Dermis microvascular lymphatic vessel endothelial cell (primary cell): ENCODE measurements at places on chromosomes 4 and X. TPM values are rescaled to one million over a fixed set of nuclear protein-coding genes. Genes with fewer than 3 reads are reported as not detected.

DNA sequence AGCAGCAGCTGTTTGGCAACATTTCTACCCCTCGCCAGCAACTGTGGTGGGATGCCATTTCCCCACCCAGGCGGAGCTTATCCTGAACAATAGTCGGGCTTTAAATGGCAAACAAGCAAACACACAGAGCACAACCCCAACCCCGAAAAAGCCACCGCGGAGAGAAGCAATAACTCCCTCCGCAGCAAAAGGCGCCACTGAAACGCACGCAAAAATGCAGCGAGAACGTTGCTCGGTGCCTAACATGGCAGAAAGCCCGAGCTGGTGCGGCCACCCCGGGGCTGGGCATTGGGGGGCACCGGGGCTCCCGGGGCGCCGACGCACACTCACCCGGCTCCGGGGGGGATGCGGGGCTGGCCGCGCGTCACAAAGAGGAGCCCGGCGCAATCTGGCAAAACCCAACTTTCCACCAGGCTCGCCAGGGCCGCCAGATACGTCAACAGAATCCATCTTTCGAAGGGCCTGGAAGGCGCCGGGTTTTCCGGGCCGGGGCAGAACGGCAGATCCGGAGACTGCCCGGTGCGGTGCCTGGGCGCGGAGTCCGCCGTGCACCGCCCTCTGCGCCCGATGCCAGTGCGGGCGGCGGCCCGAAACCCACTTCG is 818 bp downstream of the RAI2 start:
- no peak for DNase-seq

DNA sequence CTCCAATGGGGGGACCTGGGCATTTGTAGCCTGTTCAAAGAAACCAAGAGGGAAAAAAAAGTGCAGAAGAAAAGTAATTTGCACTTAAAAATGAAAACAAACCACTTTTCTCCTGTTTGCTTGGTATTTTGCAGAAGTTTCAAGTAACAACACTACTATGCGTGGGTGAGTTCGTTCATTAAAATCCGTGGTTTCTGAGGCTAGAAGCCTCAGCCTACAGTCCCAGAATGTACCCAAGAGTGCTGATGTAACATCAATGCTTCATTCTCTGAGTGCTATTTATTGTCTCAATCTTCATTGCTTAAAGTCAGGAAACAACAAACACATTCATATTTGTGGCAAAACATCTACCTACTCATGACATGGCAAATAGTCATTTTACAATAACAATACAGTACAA is 29.2 kb downstream of the LGI2 start:
- DNase-seq, result no peak

DNA sequence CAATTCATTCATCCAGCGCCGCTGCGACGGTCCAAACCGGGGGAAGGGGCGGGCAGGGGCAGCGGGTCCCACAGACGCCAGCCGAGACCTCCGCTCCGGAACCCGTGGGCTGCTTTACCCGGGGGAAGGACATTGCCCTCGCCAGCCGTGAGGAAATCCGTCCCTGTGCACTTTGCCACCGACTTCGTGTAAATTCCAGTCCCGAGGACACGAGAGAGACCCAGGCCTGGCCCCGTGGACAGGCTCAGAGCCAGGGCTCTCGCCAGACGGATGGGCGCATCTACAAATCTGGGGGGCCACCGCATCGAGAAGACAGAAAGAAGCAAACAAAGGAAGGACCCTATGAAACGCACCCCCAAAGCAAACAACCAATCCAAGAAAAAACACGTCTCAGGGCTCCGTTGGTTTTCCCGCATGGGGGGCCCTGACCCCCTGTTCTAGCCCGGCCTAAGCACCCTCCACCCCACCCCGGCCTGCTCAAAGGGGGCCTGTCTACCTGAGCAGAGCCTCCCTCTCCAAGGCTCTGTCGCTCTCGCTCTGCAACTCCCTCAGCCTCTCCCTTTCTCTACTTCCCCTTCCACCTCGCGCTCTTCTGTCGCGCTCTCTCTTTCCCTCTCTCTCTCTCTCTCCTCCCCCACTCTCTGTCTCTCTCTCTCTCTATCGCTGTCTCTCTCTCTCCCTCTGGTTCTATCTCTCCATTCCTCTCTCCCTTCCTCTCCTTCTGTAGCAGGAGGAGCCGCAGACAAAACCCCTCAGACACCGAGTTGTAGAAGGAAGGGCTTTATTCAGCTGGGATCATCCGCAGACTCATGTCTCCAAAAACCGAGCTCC is 11.3 kb downstream of the FRG2 start:
- DNase-seq, result no peak

DNA sequence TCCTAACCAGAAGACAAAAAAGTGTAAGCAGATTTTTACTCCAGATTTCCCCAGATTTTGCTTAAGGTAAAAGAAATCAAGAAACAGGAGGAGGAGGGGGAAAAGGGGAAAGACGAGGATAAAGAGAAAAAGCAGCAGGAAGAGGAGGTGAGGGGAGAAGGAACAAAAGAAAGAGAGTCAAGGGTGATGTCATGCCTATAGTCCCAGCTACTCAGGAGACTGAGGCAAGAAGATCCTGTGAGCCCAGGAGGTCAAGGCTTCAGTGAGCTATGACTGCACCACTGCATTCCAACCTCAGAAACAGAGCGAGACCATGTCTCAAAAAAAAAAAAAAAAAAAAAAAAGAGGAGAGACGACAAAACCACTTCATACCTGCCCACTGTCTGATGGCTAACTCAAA is 12.0 kb upstream of the PKD2 start:
- DNase-seq, result no peak

- DNase-seq, result peak; percentile 43
Measured at GRCh38 chr4:80197601-80198440, 518 bp downstream of the PRDM8 start.

DNA sequence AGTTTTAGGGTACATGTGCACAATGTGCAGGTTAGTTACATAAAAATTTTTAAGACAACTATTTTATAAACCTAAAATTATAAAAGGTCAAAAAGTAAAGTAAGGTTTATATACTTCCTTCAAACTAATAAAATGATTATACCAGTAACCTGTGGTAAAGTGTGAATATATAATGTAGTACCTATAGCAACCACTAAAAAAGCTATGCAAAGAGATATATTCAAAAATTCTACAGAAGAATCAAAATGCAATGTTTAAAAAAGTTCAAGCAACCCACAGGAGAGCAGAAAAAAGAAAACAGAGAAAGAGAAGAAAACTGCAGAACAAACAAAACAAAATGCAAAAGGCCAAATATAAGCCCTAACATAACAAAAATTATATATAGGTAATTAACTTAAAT is 379.5 kb upstream of the GALNTL6 start:
- DNase-seq, result no peak

- no peak for DNase-seq
Measured at GRCh38 chr4:121690001-121690400, 6.8 kb downstream of the ANXA5 start.

DNA sequence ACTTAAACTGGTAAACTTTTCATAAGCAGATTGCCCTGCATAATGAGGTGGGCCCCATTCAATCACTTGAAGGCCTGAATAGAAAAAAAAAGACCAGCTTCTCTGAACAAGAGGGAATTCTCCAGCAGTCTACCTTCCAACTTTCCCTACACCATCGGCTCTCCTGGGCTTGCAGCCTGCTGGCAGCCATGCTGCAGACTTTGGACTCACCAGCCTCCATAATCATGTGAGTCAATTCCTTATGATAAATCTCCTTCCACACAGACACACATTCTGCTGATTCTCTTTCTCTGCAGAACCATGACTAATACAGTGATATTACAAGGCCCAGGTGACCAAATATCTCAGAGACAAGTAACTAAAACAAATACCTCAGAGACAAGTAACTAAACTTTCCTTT is 113.8 kb upstream of the WDR17 start:
- DNase-seq, result no peak

DNA sequence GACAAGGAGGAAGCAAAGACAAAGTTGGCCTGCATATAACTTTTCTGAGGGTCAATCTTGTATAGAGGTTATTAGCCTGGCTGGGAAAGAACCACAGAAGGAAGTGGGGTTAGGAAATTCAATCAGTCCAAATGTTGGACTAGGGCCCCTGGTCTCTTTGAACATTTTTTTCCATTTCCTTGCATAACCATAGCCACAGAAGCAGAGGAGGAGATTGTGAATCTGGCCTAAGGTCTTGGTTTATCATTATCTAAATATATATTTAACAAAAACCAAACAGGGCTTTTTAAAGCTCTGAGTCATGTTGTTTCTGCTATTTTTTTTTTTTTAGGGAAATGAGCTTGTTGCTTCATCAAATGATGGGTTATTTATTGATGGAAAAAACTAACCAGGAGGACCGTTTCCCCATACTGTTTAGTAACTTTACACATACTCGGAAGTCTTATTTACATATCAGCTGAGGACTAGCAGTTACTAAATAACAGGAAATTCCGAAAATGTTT is 97.7 kb upstream of the ACSL4 start:
- no peak for DNase-seq

GRCh38 chr4:81460191-81460701 is 11.5 kb downstream of the RASGEF1B start:
- DNase-seq, result no peak

GRCh38 chrX:39492497-39493162 is 605.1 kb downstream of the BCOR start:
- DNase-seq, result no peak

DNA sequence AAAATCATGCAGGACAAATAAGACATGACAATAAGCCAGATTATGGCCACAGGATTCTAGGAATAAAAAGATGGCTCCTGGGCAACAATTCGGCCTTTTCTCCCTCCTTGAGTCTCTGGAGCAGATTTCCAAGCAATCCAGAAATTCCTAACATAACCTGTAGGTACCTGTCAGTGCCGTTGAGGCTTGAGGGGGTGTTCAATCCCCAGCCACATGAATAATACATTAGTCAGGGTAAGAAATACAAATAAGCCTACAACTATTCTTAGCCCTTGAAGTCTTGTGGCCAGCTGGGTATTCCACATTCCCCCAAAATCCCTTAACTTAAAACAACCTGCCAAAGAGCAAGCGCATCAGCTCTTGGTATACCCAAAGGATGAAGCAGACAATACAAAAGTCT is 9.7 kb downstream of the CXorf38 start:
- DNase-seq, result no peak

- no peak for DNase-seq
Measured at GRCh38 chr4:6227412-6228157, 27.2 kb upstream of the JAKMIP1 start.

DNA sequence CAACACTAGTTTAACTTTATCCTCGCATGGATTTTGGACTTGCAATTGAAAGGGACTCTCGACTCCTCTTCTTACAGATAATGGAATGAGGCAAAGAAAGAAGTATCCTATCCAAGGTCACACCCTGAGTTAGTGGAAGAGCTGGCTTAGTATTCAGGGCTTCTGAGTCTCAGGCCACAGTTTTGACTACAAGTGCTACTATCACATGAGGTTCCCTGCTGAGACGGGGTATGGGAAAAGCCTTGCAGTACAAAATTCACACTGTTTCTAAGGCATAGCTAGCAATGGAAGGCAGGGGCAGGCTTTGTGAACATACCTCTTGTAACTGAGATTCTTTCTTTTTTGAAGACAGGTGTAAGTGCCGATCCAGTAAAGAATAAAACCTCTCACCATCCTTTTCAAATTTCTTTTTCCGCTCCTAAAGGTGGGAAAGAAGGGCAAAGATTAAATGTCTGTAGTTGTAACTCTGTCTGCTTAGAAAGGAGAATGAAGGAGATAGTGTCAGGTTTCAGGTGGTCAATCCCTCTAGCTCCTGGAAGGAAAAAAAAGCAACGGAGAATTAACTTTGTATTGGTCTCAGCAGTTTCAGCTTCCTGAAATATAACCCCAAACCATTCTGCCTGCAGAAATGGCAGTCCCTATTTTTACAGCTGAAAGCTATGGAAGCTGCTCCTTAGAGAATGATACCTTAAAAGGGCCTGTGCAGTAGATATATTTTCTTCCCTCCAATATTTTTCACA is 199.0 kb downstream of the OPHN1 start:
- DNase-seq, result no peak

GRCh38 chr4:155339588-155339987 is 37.2 kb downstream of the MAP9 start:
- no peak for DNase-seq

- DNase-seq, result no peak
Measured at GRCh38 chr4:15373363-15373762, 54.5 kb upstream of the C1QTNF7 start.

Gene XK
- total RNA-seq, result under 0.01 TPM in 2 replicates

Gene NAP1L5
- 1.9 and 2.4 TPM in 2 replicates for total RNA-seq

Gene HPRT1
- total RNA-seq, result 9.1 and 14.0 TPM in 2 replicates

Gene TREX2
- total RNA-seq, result 2.3 and 7.6 TPM in 2 replicates

Gene FAM53A
- total RNA-seq, result 0.26 and 1.4 TPM in 2 replicates

Gene MGAT4D
- total RNA-seq, result not detected in 2 replicates

Gene MED12
- 29.0 and 36.4 TPM in 2 replicates for total RNA-seq

Gene AFAP1
- total RNA-seq, result 19.3 and 24.7 TPM in 2 replicates

Gene DCHS2
- 0.51 and 5.3 TPM in 2 replicates for total RNA-seq

Gene PPA2
- 50.8 and 54.5 TPM in 2 replicates for total RNA-seq

Gene NPY1R
- total RNA-seq, result 0.13 TPM in 1 of 2 replicates, not detected in the other
